ENCODE measurements at places on chromosomes 5 and 9. TPM values are rescaled to one million over a fixed set of nuclear protein-coding genes. Genes with fewer than 3 reads are reported as not detected.

Gene DOCK8
- 36.0 TPM for total RNA-seq

Gene WDR38
- total RNA-seq = not detected

Gene CBY3
- total RNA-seq = not detected

Gene PTGES
- total RNA-seq = 0.78 TPM

Gene LOX
- total RNA-seq = 15.3 TPM

Gene SOHLH1
- total RNA-seq = not detected

Gene PCDHA6
- total RNA-seq = 0.78 TPM

Gene SPINK6
- total RNA-seq = not detected

Gene ARHGEF37
- total RNA-seq = 17.9 TPM

Gene GPRIN1
- 1.1 TPM for total RNA-seq

GRCh38 chr5:36646507-36647023 is 40.2 kb downstream of the SLC1A3 start:
- ATAC-seq = no peak

GRCh38 chr5:8730194-8730593 is 815.7 kb downstream of the SEMA5A start:
- ATAC-seq = no peak

DNA sequence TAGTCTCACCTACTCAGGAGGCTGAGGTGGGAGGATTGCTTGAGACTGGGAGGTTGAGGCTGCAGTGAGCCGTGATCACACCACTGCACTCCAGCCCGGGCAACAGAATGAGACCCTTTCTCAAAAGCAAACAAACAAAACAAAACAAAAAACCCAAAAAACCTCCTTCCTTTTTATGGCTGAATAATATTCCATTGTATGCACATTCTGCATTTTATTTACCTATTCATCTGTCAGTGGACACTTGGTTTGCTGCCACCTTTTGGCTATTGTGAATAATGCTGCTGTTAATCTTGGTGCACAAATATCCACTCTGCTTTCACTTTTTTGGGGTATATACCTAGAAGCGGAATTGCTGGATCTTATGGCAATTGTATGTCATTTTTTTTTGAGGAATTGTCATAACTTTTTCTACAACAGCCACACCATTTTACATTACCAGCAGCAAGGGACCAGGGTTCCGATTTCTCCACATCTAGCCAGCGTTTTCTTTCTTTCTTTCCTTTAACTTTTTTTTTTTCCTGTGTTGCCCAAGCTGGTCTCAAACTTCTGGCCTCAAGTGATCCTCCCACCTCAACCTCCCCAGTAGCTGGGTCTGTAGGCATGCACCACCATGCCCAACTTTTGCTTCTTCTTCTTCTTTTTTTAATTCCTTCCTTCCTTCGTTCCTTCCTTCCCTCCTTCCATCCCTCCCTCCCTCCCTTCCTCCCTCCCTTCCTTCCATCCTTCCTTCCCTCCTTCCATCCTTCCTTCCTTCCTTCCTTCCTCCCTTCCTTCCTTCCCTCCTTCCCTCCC is 30.6 kb downstream of the NKX2-5 start:
- no peak for ATAC-seq

GRCh38 chr5:112878760-112879159 is 17.7 kb downstream of the SRP19 start:
- ATAC-seq = no peak

- peak; percentile 65 for ATAC-seq
Observed at GRCh38 chr9:89781838-89782540, 177.2 kb downstream of the GADD45G start.

- ATAC-seq = no peak
Observed at GRCh38 chr5:6595405-6595804, 37.4 kb downstream of the NSUN2 start.

DNA sequence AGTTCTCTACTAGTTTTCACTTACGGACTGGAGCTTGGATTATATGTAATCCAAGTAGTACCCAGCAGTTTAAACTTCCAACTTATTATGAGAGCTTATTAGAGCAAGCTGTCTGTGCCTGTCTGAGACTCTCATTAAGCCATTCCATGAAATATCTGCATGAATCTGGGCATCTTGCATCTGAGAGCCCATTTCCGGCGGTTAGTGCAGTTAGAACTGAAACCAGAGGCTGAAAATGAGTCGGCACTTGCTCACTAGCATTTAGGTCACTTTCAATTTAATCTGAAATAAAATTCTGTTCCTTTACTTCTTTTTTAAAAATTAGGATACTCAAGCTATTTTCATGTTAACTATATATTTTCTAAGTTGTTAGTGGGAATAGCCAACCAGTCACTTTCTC is 102.2 kb downstream of the MEGF10 start:
- ATAC-seq = no peak

DNA sequence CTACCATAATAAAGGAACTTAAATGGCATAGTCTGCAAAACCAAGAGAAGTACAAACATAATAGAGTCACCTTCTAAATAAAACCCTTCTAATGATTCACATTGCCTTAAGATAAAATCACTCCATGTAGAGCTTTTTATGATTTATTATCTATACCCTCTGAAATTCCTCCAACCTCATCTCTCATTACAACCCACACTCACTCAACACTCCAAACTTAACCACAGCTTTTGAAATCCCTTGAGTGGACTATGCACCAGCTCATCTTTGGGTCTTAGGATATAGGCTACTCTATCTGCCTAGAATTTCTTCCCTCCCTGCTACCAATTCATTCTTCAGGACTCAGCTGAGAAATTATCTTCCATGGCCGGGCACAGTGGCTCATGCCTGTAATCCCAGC is 122.5 kb downstream of the CETN3 start:
- no peak for ATAC-seq

GRCh38 chr5:96338624-96339415 is 94.2 kb downstream of the PCSK1 start:
- ATAC-seq = peak; percentile 77

DNA sequence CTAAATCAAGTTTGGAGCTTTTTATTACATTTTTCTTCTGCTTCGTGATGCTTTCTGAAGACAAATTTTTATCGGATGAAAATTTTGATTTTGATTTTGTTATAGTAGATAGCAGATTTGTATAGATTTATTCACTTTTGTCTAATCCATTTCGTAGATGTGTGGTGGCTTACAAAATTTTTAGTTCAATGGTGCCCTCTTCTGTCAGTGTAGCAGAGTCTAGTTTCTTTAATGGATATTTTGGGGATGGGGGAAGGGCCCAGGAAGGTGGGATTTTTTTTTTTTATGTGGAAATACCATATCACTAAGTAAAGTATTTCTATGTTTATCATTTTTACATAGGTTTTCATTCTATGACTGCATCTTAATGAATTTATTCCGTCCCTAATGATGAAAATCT is 259.9 kb upstream of the TARS1 start:
- no peak for ATAC-seq

DNA sequence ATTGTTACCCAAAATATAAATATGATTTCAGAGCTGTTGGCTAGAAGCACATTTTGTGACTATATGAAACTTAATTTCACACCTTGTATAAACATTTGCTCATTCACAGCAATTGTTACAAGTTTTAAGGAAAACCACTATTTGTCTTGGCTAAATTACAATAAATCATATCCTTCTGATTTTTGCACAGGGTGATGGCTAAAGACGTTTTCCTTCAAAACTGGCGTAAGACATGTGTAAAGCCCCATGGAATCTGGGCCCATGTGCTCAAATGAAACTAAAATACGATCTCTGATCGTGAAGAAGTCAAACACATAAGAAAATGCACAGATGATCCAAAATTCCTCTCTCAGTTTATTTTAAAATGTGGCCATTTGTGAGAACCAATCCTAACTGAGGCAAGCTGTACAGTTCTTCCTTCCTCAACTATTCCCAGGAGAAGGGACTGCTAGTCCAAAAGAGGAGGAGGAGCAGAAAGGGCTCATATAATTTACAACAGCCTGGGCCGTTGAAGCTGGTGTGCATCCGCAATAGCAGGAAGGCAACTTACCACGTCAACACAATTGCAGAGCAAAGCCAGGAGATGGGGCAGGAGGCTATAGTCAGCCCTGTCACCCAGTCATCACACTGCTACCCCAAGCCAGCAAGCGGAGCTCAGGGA is 98.4 kb downstream of the MED27 start:
- no peak for ATAC-seq

- no peak for ATAC-seq
Observed at GRCh38 chr9:28249424-28249823, 676.1 kb upstream of the C9orf72 start.

- ATAC-seq = no peak
Observed at GRCh38 chr5:147375151-147375550, 134.7 kb downstream of the DPYSL3 start.

DNA sequence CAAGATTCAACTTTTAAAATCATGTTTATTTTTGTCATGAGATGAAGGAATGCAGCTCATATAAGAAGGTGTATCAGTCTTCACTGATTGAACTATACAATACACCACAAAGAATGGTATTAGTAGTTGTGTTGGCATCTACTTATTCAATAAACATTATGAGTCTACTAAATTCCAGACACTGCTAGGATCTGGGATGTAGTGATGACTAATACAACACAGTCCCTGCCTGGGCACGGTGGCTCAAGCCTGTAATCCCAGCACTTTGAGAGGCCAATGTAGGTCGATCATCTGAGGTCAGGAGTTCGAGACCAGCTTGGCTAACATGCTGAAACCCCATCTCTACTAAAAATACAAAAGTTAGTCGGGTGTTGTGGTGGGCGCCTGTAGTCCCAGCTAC is 171.4 kb upstream of the NFIB start:
- ATAC-seq = no peak

DNA sequence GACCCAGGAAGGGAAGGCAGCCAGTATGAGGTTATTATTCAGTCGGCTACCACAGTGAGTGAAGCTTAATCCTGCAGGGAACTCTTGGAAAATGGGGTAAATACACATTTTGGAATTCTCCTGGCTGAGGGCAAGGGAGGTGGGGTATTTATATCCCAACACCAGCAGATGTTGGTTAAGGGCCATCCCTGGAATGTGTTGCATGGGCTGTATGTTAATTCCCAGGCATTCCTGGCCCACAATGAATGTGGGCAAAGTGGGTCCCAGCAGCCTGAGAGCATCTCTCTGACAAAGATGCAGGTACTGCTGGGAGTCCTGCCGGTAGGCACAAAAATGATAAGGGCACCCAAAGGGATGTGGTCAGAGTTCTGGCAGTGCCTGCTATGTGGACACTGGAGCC is 2.9 kb upstream of the GPRIN1 start:
- no peak for ATAC-seq

- no peak for ATAC-seq
Observed at GRCh38 chr9:137685035-137685740, 66.4 kb downstream of the EHMT1 start.

DNA sequence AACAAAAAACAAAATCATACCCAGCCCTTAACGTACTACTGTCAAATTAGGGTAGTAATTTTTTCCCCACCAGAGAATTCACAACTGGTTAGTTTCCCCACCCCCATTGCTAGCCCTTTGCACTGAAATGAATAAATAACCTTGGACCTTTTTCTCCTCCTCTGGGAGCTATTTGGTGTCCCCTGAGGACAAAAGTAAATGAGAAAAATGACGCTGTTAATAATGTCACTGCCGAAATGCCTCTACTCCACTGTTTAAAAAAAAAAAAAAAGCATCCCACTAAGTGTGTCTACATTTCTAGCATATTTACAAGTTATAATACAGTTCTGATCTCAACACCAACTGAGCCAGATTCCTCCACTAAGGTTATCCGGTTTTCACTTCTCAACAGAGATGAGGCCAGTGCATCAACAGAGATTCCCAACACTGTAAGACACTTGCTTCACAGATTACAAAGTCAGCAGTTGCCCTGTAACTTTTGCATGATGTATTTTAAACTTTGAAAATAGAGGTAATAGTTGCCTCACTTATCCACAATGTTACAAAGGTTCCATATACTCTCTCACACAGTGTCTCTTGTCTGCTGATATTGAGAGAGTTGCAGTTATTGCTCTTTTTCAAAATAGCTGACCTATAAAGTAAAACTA is 5.1 kb upstream of the NFIB start:
- ATAC-seq = no peak

- peak; percentile 87 for ATAC-seq
Observed at GRCh38 chr9:34072868-34073590, 24.3 kb upstream of the UBAP2 start.

GRCh38 chr9:34809504-34810186 is 99.7 kb upstream of the CCL21 start:
- no peak for ATAC-seq

DNA sequence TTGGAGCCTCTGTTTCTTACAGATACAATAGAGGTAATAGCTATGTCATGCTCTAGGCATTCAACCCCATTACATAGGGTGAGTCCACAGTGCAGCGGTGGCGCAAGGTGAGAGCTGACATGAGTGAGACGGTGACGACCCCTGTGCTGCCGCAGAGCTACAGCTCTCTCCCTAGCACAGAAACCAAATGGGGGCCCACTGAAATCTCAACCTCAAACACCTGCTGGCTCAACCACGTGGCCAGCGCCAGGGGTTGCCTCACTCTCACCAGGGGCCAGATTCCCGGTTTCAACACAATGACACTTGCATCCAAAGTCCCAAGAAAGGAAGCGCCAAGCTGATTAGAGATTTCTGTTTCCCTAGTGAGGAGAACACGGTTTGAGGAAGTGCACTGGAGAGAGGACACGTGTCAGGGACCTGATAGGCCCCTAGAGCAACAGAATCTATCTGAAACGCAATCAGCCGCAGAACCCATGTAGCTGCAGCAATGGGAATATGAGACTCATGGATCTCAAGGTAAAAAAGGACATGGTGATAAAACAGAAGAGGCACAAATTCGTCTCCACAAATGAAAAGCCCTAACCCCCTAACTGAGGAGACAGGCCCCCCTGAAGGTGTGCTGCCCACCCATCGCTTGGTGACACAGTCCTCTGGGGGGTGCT is 114.3 kb downstream of the CRB2 start:
- no peak for ATAC-seq

GRCh38 chr9:81613002-81613812 is 76.1 kb downstream of the TLE1 start:
- ATAC-seq = peak; percentile 92

DNA sequence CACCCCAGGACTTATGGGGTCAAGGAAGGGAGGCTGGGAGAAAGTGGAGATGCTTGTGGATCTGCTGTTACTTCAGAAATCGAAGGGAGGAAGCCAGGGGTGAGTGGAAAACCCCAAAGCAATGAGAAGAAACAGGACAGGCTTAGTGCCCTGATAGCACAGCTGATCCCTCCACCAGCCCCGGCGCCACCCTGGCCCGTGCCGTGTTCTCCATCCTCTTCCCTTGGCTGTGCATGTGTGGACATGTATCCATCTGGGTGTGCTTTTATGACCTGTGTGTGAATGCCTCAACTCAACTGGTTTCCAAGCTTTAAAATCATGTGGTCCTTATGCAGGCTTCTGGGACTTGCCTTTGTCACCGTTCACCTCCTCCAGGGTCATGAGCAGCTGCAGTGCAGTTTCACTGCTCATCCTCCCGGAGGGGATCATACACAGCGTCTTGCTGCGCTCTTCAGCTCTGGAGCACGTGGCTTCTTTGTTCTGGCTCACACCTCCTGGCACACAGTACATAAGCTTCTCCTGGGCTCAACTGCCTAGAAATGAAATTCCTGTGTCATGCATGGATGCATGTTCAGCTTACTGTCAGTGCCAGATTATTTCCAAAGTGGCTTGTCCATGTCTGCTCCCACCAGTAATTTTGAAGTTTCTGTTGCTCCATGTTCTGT is 58.2 kb downstream of the IPPK start:
- ATAC-seq = no peak

GRCh38 chr9:100441911-100442361 is 15.0 kb downstream of the MSANTD3 start:
- ATAC-seq = no peak

Measured in gastroesophageal sphincter (tissue), 4 donors.